ENCODE measurements at places on chromosomes 5 and 9.

- no peak for DNase-seq
Measured at GRCh38 chr5:6517510-6517909, 68.9 kb downstream of the UBE2QL1 start.

DNA sequence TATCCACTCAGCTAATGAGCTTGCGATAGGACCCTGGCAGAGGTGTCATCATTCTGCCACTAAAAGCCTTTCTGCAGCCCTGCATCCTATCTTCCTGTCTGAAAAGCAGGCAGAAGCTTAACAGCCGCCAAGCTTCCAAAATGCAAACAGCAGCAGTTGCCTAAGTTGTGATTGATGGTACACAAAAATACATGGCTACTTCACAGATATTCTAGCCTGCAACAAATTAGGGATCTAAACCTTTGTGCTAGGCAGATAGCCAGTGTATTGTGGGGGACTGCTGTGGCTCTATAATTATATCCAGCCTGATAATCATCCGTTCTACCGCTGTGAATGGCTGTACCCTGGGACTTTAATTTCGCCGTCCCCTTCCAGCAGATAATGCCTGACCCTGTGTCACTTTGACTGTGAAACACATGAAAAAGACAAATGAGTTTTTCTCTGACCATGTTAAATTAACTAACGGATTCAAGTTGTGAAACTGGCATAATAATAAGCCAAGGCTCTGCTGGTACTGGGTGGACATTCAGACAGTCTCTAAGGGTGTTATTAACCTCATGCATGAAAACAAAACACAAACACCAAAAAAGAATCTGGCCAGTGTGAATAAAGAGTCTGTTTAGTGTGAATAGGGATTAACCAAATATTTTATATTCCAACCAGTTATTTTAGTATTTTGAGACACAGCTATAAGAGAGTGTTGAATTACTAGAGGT, 45.9 kb downstream of the SEMA6A start:
- peak; percentile 53 for DNase-seq

GRCh38 chr5:15446552-15446951, 53.4 kb upstream of the FBXL7 start:
- DNase-seq: no peak

- DNase-seq: no peak
Measured at GRCh38 chr5:143920772-143921171, 108.8 kb downstream of the HMHB1 start.

DNA sequence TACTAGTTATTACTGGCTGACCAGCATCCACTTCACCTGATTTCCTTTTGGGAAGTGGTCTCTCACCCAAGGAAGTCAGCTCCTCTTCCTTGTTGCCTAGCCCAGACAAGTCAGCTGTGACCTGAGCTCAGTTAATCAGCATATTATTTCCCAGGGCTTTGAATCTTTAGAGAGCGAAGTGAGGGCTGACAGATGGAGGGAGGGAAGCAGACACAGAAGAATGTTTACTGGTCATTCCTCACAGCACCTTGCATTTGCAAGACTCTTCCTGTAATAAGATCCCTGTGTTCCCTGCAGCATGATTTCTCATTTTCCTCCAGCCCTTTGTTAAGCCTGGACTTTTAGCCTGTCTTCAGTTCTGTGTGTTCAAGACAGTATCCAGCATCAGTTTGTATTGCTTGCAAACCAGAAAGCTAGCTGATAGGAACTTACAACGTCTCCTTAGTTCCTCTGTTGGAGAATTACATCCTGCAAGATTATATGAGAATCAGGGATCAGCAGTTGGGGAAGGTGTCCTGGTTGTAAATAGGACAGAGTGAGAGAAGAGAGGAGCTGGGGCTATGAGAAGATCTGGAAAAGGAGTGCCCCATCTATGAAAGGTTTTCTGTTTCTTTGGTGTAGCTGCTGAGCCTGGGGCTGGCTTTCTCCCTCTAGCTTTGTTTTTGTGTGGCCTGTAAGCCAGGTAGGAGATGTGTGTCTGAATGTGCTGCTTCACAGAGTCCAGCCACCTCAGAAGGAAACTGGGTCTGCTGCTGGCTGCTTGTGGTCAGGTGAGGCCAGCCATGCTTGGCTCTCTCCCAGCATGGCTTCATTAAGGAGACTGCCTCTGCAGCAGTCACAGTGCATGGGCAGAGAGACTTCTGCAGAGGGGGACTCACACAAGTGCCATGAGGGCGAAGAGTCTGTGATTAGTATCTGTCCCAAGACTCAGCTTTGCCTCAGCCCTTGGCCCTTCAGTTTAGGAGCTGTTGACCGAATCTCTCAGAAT, 50.3 kb downstream of the MAN2A1 start:
- DNase-seq: no peak

DNA sequence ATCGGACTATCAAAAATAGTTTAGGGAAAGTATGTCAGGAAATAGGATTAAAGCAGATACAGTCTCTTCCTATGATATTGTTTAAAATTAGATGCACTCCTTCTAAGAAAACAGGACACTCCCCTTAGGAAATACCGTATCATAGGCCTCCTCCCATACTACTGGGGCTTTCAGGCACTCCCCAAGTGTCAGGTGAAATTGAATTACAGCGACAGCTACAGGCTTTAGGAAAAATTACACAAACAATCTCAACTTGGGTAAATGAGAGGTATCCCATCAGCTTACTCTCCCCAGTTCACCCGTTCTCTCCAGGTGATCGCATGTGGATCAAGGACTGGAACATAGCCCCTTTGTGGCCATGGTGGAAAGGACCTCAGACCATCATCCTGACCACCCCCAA, 110.4 kb upstream of the EPB41L4A start:
- no peak for DNase-seq

DNA sequence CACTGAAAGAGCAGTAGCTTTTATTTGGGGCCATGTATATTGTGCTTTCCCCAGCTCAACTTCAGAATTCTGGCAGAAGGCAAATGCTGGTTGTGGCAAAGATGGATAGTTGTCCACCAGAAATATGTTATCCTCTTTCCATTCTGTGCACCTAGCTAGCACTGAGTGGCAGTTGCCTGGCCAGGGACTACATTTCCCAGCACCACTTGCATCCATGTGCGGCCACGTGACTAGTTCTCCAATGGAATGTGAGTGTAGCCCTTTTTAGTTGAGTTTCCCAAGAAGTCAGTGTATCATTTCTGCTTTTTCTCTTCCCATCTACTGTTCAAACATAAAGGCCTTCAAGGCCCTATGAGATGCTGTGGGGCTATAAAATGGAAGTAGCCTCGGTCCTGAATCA, 354.0 kb upstream of the CLINT1 start:
- no peak for DNase-seq

GRCh38 chr9:84512493-84512892, 157.0 kb upstream of the NTRK2 start:
- no peak for DNase-seq

- no peak for DNase-seq
Measured at GRCh38 chr9:130962418-130963316, 23.6 kb upstream of the FIBCD1 start.

GRCh38 chr5:33852319-33852718, 39.5 kb downstream of the ADAMTS12 start:
- DNase-seq: no peak

- DNase-seq: no peak
Measured at GRCh38 chr5:164277720-164278119, 772.3 kb downstream of the MAT2B start.

DNA sequence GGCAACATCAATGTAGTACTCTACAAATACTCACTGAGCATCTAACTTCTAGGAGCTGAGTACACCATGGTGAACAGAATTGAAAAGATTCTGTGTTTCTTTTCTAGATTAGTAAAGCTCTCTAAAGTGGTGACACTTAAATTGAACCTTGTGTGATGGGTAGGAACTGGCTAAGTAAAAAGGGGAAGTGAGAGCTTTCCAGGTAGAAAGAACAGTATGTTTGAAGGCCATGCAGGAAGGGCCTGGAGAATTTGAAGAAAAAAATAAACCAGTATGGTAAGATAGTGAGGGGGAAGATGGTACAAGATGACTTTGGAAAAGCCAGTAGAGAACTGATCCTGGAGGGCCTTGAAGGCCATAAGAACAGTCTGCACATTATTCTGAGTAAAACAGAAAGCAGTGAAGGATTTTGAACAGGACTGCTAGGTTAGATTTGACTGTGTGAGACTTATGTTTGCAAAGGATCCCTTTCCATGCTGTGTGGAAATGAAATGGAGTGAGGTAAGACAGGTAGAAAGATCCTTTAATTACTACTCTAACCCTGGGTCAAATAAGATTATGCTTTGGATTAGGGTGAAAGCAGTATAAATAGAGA, 46.7 kb upstream of the UBQLN1 start:
- DNase-seq: no peak

DNA sequence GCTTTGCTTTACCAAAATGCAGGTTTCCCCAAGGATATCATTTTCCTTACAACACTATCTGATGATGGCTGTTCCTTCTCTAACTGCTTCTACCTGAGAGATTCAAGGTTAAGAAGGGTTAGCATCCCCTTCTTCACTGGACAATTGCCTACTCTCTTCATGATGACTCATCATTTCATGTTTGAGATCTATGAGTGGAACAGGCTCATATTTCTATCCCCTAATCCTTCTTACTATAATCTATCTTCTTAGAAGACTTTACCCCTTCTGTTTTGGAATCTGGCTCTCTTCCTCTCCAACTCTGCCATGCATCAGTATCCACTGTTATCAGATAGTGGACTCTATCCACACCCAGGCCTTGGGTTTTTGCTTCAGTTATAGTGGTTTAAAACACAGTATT, 54.3 kb downstream of the NR3C1 start:
- no peak for DNase-seq

DNA sequence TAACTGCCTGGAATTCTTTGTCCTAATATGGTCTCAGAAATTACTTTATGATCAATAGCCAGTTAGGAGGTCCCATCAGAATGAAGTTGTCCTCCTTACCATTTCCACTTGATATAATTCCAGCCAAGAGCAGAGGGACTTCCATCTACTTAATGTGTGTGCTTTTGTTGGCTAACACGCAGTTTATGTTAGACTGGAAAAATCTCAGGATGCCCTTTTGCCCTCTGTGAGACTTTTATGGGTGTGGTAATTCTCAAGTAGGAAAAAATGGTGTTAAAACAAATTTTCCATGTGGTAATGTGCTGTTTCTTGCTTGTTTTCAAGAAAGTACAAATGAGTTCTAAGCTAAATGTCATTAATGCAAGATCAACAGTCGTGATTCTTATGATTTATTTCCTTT, 327.1 kb downstream of the MTRR start:
- DNase-seq: no peak

GRCh38 chr9:103242025-103242424, 246.9 kb downstream of the CYLC2 start:
- DNase-seq: peak; percentile 83

DNA sequence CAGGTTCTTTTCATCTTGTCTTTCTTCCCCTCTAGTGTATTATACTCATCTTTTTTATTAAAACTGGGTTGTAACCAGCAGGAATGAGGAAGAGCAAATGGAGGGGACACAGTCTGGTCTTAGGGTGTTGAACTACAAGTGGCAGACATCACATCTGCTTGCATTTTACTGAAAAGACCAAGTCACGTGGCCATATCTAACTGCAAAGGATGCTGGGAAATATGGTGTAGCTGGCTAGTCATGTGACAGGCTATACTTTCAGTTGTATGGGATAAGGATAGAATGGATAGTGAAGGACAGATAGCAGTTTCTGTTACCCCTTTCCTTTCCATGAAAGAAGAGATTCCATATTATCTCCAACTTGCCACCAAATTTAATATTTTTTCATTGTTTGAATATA, 13.0 kb upstream of the FGD3 start:
- DNase-seq: no peak

DNA sequence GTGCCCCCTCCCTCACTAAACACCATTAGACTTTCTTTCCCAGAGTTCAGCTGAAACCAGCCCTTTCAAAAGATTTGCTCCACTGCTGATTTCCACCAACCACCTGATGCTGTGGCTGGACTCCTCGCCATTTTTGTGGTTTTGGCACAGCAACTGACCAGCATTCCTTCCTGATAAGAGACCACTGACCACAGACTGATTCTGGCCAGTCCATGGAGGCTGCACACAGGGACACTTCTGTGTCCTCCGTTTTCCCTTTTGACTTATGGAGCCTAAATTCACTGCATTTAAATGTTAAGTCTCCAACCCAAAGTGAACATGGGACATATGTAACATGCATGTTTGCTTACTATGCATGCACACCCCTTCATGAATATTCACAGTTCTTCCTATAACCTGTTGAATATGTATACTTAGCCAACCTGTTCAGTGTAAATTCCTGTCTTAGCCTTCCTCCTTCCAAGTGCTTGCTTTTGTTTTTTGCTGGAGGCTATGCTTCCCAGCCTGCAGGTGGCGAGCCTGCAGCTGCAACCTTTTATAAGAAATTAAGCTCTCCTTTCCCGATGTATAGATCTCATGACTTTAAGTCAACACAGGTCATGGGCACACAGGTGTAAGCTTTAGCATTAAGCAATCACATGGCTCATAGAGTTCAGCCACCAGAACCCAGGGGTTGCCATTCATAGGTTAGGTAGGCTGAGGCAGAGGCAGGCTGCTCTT, 78.7 kb downstream of the ACTL7B start:
- peak; percentile 73 for DNase-seq

- no peak for DNase-seq
Measured at GRCh38 chr5:139667730-139668063, 19.5 kb downstream of the CXXC5 start.

DNA sequence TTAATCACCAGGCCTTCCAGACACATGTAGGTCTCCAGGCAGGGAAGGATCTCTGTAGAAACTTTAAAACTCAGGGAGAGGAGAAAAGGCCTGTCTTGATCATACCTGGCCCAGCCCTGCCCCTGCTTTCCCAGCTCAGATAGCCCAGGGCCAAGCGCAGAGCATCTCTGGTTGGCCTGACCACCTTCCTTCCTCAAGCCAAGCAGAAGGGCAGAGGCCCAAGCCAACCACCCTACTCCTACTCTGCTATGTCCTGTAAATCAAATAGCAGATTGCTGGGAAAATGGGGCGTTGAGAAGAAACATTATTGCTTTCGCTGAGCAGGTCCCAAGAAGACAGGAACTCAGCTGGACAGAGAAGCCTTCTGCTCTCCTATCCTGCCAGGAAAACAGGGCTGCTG, 14.3 kb downstream of the ENHO start:
- DNase-seq: no peak

DNA sequence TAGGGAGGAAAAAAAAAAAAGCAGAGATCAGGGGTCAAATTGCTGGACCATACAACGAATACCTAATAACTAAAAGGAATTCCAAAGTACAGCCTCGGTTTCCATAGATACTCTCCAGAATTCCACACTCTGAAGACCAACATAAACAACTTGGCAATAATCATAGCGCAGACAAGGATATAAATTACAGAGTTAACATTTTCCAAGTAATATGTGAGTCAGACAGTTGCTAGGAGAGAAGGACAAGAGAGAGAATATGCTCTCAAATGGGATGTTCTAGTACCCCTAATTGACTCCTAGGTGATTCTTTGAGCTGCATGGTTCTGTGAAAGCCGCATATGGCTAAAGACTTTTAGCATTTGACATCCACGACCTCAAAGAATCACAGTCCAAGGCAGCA, 165.2 kb downstream of the FRMD3 start:
- DNase-seq: no peak

GRCh38 chr5:38404667-38405276, 146.4 kb downstream of the EGFLAM start:
- DNase-seq: no peak

- no peak for DNase-seq
Measured at GRCh38 chr5:1324301-1324700, 20.6 kb downstream of the CLPTM1L start.

GRCh38 chr9:72220589-72220988, 71.3 kb downstream of the GDA start:
- no peak for DNase-seq

- DNase-seq: no peak
Measured at GRCh38 chr5:76790632-76791290, 28.1 kb upstream of the F2RL1 start.

All from NCI-H146 (cell line).